ENCODE measurements at places on chromosomes 2 and 18. TPM values are rescaled to one million over a fixed set of nuclear protein-coding genes. Genes with fewer than 3 reads are reported as not detected.

DNA sequence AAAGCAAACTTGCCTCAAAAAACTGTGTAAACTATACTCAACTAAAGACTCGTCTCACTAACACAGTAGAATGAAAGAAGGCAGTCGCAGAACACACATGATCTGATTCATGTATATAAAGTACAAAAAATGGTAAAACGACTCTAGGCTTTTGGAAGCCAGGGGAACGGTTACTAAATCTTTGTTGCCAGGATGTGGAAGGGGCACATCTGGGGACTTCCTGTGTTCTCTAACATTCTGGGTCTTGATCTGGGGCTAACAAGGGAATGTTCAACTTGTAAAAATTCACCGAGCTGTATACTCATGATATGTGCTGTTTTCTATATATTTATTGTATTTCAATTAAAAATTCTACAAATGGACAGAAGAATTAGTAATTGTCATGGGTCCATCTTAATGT, 14.3 kb upstream of the C2orf80 start:
- H3K4me1 ChIP-seq, result 0 out of 2 replicates have a peak, but pooled peaks cover 4% of the 10 kb centered on the region
- H3K27ac ChIP-seq, result no peak overlapping the region
- no peak overlapping the region for H3K4me3 ChIP-seq
- H3K27me3 ChIP-seq, result no peaks in the 10 kb centered on the region
- no peaks in the 10 kb centered on the region for H3K36me3 ChIP-seq
- DNase-seq, result no peak

GRCh38 chr18:78367996-78368395, 611.6 kb upstream of the SALL3 start:
- H3K4me1 ChIP-seq, result 0 out of 2 replicates have a peak, but pooled peaks cover 2% of the 10 kb centered on the region
- no peak overlapping the region for H3K4me3 ChIP-seq
- no peak for DNase-seq

GRCh38 chr18:58776084-58776483, 88.6 kb upstream of the ZNF532 start:
- DNase-seq, result no peak
- no peak overlapping the region for H3K4me3 ChIP-seq
- H3K27me3 ChIP-seq, result no peaks in the 10 kb centered on the region

GRCh38 chr18:61400716-61401115, 67.5 kb downstream of the CDH20 start:
- no peaks in the 10 kb centered on the region for H3K4me1 ChIP-seq
- H3K36me3 ChIP-seq, result no peaks in the 10 kb centered on the region
- no peak overlapping the region for H3K4me3 ChIP-seq
- H3K27me3 ChIP-seq, result no peaks in the 10 kb centered on the region
- DNase-seq, result no peak

- H3K4me3 ChIP-seq, result no peak overlapping the region
- peaks cover 7% of the 10 kb centered on the region for H3K4me1 ChIP-seq
- no peak overlapping the region for H3K27ac ChIP-seq
- H3K36me3 ChIP-seq, result peaks cover 5% of the 10 kb centered on the region
- H3K27me3 ChIP-seq, result no peaks in the 10 kb centered on the region
Observed at GRCh38 chr2:124489686-124490085, 464.6 kb downstream of the CNTNAP5 start.

DNA sequence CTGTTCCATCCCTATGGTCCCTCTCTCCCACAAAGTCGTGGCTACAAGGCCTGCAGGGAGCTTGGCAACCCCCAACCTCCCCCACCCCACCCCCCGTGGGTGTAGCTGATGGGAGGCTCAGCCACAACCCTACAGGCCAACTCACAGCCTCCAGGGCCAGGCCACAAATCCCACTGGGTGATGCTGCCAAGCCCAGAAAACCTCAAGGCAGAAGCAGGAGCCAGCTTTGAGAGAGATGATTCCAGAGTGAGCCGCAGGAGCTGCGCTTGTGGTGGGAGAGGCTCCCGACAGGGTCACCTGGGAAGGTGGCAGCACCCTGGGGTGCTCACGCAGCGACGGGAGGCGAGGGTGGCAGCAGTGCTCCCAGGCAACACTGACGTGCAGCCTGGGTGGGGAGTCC, 44.8 kb downstream of the ADCY3 start:
- H3K27ac ChIP-seq, result no peak overlapping the region
- no peaks in the 10 kb centered on the region for H3K27me3 ChIP-seq
- DNase-seq, result no peak
- peaks cover 3% of the 10 kb centered on the region for H3K36me3 ChIP-seq
- peaks cover 22% of the 10 kb centered on the region for H3K4me1 ChIP-seq
- H3K4me3 ChIP-seq, result no peak overlapping the region

DNA sequence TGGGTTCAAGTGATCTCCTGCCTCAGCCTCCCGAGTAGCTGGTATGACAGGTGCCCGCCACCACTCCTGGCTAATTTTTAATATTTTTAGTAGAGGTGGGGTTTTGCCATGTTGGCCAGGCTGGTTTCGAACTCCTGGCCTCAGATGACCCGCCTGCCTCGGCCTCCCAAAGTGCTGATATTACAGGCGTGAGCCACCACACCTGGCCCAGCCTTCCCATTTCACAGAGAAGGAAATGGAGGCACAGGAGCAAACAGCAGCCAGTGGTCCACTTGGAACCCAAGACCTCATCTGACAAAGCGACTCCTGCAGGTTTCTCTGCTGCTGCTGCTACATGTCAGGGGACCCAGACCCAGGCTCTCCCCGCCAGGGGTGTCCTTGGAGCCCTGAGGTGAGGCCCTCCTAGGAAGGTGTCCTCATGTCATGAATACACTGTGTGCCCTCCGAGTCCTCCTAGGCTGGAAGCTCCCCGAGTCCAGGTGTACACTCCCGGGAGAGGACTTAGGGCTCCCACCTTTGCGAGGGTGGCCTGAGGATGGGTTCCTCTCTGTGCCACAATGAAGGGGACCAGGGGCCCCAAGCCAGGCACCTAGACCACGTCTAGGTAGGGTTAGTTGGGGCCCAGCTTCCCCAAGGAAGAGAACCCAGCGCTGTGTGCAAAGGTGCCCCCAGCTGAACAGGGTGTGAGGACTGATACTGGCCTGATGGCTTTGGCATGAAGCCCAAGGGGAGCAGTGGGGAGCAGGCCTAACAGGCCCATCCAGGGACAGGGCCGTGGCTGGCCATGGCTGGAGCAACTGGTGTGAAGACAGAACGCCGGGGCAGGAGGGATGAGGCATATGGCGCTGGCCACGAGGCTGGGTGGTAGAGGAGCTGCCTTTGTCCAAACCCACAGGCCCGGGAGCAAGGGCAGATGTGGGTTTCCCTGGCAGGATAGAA, 56.1 kb downstream of the HS6ST1 start:
- H3K36me3 ChIP-seq, result no peaks in the 10 kb centered on the region
- DNase-seq, result no peak
- peaks cover 9% of the 10 kb centered on the region for H3K27me3 ChIP-seq
- H3K4me1 ChIP-seq, result peaks cover 18% of the 10 kb centered on the region
- no peak overlapping the region for H3K4me3 ChIP-seq

DNA sequence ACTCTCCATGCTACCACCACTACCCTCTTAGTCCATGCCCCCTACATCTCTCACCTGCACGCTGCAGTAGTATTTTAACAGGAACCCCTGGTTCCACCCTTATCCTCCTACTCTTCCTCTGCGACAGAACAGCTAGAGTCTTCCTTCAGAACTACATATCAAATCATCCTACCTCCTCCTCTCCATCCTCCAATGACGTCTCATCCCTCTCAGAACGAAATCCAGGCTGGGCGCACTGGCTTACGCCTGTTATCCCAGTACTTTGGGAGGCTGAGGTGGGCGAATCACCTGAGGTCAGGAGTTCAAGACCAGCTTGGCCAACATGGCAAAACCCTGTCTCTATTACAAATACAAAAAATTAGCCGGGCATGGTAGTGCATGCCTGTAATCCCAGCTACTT, 10.3 kb upstream of the KIF3C start:
- H3K27me3 ChIP-seq, result no peaks in the 10 kb centered on the region
- H3K4me3 ChIP-seq, result no peak overlapping the region
- H3K4me1 ChIP-seq, result peaks cover under 1% of the 10 kb centered on the region
- no peak overlapping the region for H3K27ac ChIP-seq
- no peaks in the 10 kb centered on the region for H3K36me3 ChIP-seq
- DNase-seq, result no peak

GRCh38 chr18:40534723-40535122, 1420.3 kb upstream of the PIK3C3 start:
- no peaks in the 10 kb centered on the region for H3K36me3 ChIP-seq
- H3K4me3 ChIP-seq, result no peak overlapping the region
- no peak for DNase-seq
- H3K27ac ChIP-seq, result no peak overlapping the region
- no peaks in the 10 kb centered on the region for H3K4me1 ChIP-seq
- no peaks in the 10 kb centered on the region for H3K27me3 ChIP-seq

DNA sequence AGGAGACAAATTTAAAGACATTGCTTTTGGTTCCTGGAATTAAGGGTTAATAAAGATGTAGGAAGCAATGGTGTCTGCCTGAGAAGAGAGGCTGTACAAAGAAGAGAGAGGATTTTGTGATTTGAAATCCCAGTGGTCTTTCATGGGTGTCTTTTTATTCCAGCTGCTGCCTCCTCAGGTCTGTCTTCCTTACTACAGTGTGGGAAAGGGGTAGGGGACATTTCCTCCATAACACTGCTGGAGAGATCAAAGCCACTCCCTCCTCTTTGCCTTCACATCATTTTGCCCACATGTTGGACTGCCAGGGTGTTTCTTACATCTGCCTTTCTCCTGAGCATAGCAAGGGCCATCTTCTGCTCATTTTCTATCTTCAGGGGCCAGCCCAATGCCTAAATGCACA, 348.5 kb downstream of the EN1 start:
- H3K4me3 ChIP-seq, result no peak overlapping the region
- peaks cover 32% of the 10 kb centered on the region for H3K4me1 ChIP-seq
- H3K27me3 ChIP-seq, result no peaks in the 10 kb centered on the region
- no peaks in the 10 kb centered on the region for H3K36me3 ChIP-seq

DNA sequence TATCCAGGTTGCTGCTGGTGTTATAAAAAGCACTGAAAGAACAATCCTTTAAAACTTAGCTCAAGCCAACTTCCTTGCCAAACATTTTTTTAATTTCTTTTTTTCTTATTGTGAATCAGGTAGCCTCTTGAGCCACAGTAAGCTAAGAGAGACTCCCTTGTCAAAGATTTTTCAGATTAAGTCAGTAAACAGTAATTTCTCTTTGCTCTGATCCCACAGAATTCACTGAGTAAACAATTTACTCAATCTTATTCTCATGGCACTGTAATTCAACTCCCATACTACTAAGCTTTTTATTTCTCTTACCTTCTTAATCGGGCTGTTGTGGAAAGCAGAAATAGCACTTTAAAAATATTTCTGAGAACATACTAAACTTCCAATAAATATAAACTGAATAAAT, 82.7 kb downstream of the C2orf74 start:
- H3K36me3 ChIP-seq, result peaks cover 51% of the 10 kb centered on the region
- H3K27ac ChIP-seq, result no peak overlapping the region
- no peak overlapping the region for H3K4me3 ChIP-seq
- H3K27me3 ChIP-seq, result no peaks in the 10 kb centered on the region

- no peaks in the 10 kb centered on the region for H3K27me3 ChIP-seq
- H3K36me3 ChIP-seq, result peaks cover 8% of the 10 kb centered on the region
- no peak overlapping the region for H3K4me3 ChIP-seq
- no peak overlapping the region for H3K27ac ChIP-seq
- no peaks in the 10 kb centered on the region for H3K4me1 ChIP-seq
Observed at GRCh38 chr2:198928026-198928425, 529.7 kb downstream of the SATB2 start.

- H3K4me1 ChIP-seq, result peaks cover 46% of the 10 kb centered on the region
- H3K27me3 ChIP-seq, result no peaks in the 10 kb centered on the region
- H3K36me3 ChIP-seq, result no peaks in the 10 kb centered on the region
Observed at GRCh38 chr18:48622911-48623431, 84.1 kb downstream of the CTIF start.

- DNase-seq, result no peak
- no peaks in the 10 kb centered on the region for H3K36me3 ChIP-seq
- H3K4me1 ChIP-seq, result peaks cover 4% of the 10 kb centered on the region
- H3K27me3 ChIP-seq, result no peaks in the 10 kb centered on the region
- H3K4me3 ChIP-seq, result no peak overlapping the region
- H3K27ac ChIP-seq, result no peak overlapping the region
Observed at GRCh38 chr18:68735483-68736343, 20.8 kb upstream of the TMX3 start.

DNA sequence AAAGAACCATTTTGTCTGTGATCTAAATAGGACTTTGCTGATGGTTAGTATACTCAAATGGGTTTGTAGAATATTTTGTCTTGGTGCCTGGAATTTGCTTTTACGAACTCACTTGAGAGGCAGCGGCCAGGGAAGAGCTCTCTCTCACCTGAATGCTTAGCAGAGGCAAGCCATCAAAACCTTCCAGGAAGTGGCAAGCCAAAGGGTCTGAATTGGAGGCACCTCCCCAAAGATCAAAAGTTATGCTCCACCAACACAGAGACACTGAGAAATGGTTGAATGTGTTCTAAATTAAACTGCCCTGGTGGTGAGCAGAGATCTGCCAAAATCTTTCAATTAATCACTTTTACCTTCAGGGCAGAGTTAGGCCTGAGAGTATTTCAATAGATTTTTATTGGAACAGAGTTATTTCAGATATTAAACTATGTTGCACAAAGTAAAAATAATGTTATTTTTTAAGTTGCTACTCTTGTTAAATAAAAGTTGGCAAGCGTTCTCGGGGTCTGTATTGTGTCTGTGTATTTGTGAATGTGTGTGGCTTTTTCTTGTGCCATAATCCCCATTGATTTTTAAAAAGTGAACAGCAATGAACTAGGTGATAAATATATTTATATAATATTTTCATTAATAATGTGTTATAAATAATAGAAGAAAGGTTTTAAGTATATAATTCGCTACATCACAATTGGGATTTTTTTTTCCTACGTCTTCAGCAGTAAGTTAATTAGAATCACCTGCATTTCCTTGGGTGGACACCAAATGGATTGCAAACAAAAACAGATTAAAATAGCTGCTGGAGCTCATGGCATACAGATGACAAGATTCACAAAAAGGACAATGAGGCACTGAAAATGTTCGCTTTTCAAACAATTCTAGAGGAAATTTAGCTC, 416.1 kb downstream of the ARHGAP15 start:
- peaks cover 26% of the 10 kb centered on the region for H3K4me1 ChIP-seq
- H3K36me3 ChIP-seq, result peaks cover 25% of the 10 kb centered on the region
- DNase-seq, result no peak
- no peaks in the 10 kb centered on the region for H3K27me3 ChIP-seq

DNA sequence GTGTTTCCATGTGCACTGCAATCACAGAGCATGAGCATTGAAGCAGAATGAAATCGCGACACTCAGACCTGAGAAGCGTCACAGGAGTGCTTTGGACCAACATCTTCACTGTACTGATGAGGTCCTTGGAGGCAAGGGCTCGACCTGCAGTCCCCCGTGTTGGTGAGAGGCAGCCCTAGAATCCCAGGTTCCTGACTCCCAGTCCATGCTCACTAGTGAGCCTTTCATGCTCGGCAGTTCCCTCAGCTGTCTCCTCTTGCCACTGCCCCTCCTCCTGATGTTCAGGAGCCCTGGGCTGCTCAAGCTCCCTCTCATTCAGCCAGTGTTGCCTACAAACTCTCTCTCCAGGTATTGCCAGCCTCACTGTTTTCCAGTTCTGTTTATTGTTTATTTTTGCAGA, 291.4 kb downstream of the DYSF start:
- H3K36me3 ChIP-seq, result no peaks in the 10 kb centered on the region
- no peak for DNase-seq
- no peaks in the 10 kb centered on the region for H3K27me3 ChIP-seq
- H3K27ac ChIP-seq, result no peak overlapping the region
- H3K4me1 ChIP-seq, result peaks cover 17% of the 10 kb centered on the region

Gene TUBA3E
- total RNA-seq, result 0.18 TPM

Gene UGT1A10
- total RNA-seq, result 0.11 TPM

Gene LIPG
- 6.8 TPM for total RNA-seq

Gene APOB
- total RNA-seq, result 1.5 TPM

Gene HNRNPLL
- total RNA-seq, result 65.3 TPM

Gene REEP1
- total RNA-seq, result 0.53 TPM

Gene CYBRD1
- 7.9 TPM for total RNA-seq

Gene RBKS
- total RNA-seq, result 1.2 TPM

Gene TCF7L1
- total RNA-seq, result 108 TPM
